ENCODE measurements at places on chromosomes 5 and 9. TPM values are rescaled to one million over a fixed set of nuclear protein-coding genes. Genes with fewer than 3 reads are reported as not detected.

Gene LCN9
- not detected for total RNA-seq

DNA sequence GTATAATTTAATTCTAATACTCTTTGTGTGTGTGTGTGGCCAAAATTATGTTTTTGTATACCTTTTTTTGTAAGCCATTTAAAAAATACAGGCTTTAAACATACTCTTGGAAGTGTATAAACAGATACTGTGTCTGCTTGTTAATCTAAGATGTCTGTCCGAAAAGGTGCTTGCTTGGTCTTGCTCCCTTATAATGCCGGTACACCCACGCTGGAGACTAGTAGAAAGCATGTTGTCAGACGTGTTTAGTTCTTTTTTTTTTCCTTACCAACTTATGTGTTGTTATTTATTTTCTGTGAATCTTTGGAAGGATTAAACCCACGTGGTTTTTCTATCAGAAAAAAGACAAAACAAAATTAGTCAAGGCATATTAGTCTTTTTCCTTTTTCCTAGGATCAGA, 9.5 kb downstream of the GAPVD1 start:
- DNase-seq, result no peak
- no peaks in the 10 kb centered on the region for H3K27me3 ChIP-seq
- no peaks in the 10 kb centered on the region for H3K36me3 ChIP-seq
- no peaks in the 10 kb centered on the region for H3K4me1 ChIP-seq
- H3K27ac ChIP-seq, result no peak overlapping the region
- H3K4me3 ChIP-seq, result no peak overlapping the region

Gene ORM2
- total RNA-seq, result not detected

- no peaks in the 10 kb centered on the region for H3K27me3 ChIP-seq
- H3K27ac ChIP-seq, result no peak overlapping the region
- no peaks in the 10 kb centered on the region for H3K4me1 ChIP-seq
- no peak for DNase-seq
- H3K36me3 ChIP-seq, result no peaks in the 10 kb centered on the region
Measured at GRCh38 chr9:89400403-89401116, 82.3 kb downstream of the SECISBP2 start.

DNA sequence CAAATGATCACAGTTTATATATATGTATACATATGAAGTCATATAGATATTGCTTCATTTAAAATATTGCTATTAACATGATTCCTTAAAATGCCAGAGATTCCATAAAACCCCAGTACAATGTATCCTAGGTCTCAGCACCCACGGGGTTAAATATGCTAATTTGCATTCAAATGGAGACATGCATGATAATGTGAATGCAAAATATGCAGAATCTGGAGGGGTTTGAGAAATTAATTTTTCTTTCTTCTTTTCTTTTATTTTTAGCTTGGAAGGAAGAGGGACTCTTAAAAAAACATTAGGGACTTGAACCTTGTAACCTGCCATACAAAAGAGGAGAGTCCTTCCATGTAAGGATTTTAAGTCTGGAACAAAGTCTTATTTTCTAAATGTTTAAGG, 211.9 kb downstream of the MEF2C start:
- peaks cover 31% of the 10 kb centered on the region for H3K27me3 ChIP-seq
- no peak overlapping the region for H3K27ac ChIP-seq
- H3K4me1 ChIP-seq, result no peaks in the 10 kb centered on the region
- no peak for DNase-seq

- H3K27me3 ChIP-seq, result no peaks in the 10 kb centered on the region
- no peak overlapping the region for H3K4me3 ChIP-seq
- H3K4me1 ChIP-seq, result peaks cover 16% of the 10 kb centered on the region
- H3K27ac ChIP-seq, result peak overlapping the region; percentile 62
- DNase-seq, result peak; percentile 83
Measured at GRCh38 chr5:132437604-132438266, 52.8 kb downstream of the IRF1 start.

- no peak for DNase-seq
- no peak overlapping the region for H3K27ac ChIP-seq
- no peak overlapping the region for H3K4me3 ChIP-seq
- no peaks in the 10 kb centered on the region for H3K27me3 ChIP-seq
Measured at GRCh38 chr9:38082446-38083287, 13.6 kb upstream of the SHB start.

DNA sequence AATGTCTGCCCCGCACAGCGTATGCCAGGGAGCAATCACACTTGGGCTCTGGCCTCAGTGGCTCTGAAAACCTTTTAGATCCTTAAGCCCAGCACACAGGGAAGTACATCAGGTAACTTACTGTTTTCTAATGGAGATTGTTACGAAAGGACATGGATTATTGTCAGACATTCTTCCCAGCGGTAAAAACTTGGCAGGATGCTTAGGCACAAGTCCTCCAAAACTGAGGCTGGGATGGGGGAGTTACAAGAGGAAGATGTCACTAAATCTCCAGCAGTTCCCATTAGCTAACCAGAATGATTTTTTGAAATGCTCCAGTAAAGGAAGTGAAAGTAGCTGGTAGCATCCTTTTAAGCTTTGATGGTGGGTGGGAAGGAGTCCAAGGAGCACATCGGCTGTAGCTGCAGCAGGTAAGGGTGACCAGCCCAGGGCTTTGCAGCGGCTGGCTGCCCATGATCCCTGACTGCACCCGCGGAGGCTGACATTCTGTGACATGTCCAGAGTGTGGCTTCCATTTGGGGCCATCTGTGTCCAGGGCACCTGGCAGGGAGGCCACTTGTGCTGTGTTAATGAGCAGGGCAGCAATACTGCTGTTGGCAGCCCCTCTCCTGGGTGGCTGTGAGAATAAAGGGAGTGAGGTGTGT, 165.8 kb downstream of the GADD45G start:
- H3K27me3 ChIP-seq, result no peaks in the 10 kb centered on the region
- DNase-seq, result no peak
- H3K27ac ChIP-seq, result peak overlapping the region; percentile 45
- no peak overlapping the region for H3K4me3 ChIP-seq

DNA sequence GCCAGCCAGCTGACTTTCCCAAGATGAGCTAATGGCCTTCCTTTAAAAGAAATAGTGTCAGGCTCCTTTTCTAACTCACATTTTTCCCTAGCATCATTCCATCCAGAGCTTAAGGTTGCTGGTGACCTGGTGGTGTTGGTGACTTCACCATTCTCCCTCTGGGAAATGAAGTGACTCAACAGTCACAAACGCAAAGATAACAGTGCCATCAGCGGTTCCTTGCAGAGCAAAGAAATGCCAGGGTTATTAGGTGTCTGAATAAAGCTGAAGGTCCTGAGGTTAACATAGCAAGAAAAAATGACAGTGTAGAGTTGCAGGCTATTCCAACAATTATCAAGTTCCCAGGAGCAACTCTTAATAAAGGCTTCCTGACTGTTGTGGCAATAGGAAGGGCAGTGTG, 111.8 kb upstream of the SLC44A1 start:
- no peak overlapping the region for H3K27ac ChIP-seq
- H3K4me1 ChIP-seq, result no peaks in the 10 kb centered on the region
- H3K4me3 ChIP-seq, result no peak overlapping the region
- DNase-seq, result no peak
- H3K27me3 ChIP-seq, result no peaks in the 10 kb centered on the region

- no peak overlapping the region for H3K4me3 ChIP-seq
- no peaks in the 10 kb centered on the region for H3K36me3 ChIP-seq
- no peaks in the 10 kb centered on the region for H3K4me1 ChIP-seq
- no peak overlapping the region for H3K27ac ChIP-seq
Measured at GRCh38 chr5:180282281-180282680, 9.6 kb downstream of the MAPK9 start.

DNA sequence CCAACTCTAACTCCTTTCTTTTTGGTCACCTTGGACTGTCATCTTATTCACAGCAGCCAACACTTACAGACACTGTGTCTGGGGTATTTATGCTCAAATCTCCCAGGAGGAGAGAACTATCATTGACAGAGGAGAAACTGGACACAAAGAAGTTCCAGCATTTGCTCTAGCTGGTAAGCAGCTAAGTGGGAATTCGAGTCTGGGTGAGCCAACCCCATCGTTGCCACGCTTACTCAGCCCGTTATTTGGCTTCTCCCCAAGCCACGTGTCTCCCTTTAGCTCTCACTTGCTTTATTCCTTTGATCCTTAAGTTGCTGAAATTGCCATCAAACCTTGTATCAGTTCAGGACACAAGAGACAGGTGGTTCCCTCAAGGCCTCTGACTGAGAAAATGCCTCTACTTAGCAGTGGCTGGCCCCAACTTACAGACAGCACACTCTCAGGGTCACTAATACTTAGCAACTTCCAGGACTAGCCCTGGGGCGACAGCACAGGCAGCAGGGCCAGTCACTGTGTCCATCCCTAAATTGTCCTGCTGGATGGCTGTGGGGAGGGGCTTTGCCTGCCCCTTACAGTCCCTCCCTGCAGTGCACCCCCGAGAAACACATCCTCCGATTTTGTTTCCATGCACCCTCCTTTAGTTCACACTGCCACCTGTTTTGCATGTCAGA, 1.4 kb downstream of the SLC36A2 start:
- no peaks in the 10 kb centered on the region for H3K4me1 ChIP-seq
- no peak for DNase-seq
- no peak overlapping the region for H3K4me3 ChIP-seq
- H3K27ac ChIP-seq, result no peak overlapping the region
- H3K36me3 ChIP-seq, result no peaks in the 10 kb centered on the region

- no peak overlapping the region for H3K27ac ChIP-seq
- no peak for DNase-seq
- H3K27me3 ChIP-seq, result no peaks in the 10 kb centered on the region
- H3K4me1 ChIP-seq, result no peaks in the 10 kb centered on the region
Measured at GRCh38 chr5:105413406-105413990, 1850.9 kb upstream of the NUDT12 start.

DNA sequence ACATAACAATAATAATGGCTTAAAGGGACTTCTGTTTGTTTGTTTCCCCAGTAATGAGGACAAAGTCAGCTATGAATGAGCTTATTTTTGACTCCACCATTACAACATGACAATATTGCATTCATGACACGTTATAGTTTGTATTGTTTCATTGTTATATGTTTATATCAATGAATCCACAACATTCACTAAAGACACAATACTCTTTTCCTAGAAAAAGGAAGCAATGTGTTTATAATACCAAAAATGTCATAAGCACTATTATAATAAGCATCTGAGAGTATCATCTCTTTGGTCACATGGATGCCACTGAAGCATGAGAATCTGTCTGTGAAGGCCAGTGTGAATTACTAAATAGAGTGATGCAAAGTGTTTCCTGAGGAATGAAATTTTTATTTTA, 1026.9 kb upstream of the C9orf72 start:
- H3K4me1 ChIP-seq, result no peaks in the 10 kb centered on the region
- no peaks in the 10 kb centered on the region for H3K27me3 ChIP-seq
- no peaks in the 10 kb centered on the region for H3K36me3 ChIP-seq
- H3K27ac ChIP-seq, result no peak overlapping the region

DNA sequence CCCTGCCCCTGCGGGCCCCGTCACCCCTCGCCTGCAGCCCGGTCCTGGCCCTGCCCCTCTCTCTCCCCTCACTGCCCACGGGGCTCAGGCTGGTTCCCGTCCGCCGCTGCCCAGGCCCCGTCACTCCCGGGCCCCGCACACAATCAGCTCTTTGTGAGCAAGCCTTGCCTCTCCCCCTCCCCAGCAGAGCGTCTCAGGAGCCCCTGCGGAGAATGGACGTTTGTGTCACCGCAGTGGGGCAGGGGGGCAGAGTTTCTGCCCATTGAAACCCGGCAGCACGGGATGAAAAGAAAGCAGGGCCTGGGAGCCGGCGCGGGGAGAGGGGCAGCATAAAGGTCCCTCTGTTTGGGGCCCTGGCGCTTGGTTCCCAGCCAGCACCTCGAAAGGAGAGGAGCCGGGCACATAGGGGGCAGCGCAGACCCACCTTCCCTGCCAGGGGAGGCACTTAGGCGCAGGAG, 13.5 kb upstream of the NUP214 start:
- no peaks in the 10 kb centered on the region for H3K36me3 ChIP-seq
- H3K4me3 ChIP-seq, result no peak overlapping the region
- H3K27me3 ChIP-seq, result no peaks in the 10 kb centered on the region
- H3K4me1 ChIP-seq, result no peaks in the 10 kb centered on the region
- DNase-seq, result no peak
- H3K27ac ChIP-seq, result no peak overlapping the region

GRCh38 chr5:131525805-131526204, 109.2 kb downstream of the RAPGEF6 start:
- H3K27ac ChIP-seq, result no peak overlapping the region
- no peaks in the 10 kb centered on the region for H3K4me1 ChIP-seq

Gene ARHGEF39
- total RNA-seq, result 3.6 TPM

Gene GLDC
- 0.79 TPM for total RNA-seq

DNA sequence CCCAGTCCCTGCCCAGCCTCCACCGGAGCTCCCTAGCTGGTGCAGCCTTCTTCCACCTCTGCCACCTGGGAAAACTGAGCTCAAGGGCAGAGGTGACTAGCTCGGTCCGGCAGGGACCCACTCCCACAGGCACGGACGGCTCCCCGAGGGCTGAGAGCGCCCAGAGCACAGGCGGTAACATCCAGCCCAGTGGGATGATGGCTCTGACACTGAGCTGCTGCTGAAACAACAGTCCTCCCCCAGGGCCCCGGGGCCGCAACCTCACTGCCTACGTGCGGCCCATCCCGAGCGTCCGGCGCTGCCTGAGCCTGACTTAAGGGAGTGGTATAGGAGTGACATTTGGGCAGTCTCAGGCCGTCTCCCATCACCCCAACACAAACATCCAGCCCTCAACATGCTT, 3.7 kb downstream of the FAM163B start:
- DNase-seq, result no peak
- no peaks in the 10 kb centered on the region for H3K36me3 ChIP-seq
- H3K27me3 ChIP-seq, result no peaks in the 10 kb centered on the region
- no peak overlapping the region for H3K4me3 ChIP-seq

DNA sequence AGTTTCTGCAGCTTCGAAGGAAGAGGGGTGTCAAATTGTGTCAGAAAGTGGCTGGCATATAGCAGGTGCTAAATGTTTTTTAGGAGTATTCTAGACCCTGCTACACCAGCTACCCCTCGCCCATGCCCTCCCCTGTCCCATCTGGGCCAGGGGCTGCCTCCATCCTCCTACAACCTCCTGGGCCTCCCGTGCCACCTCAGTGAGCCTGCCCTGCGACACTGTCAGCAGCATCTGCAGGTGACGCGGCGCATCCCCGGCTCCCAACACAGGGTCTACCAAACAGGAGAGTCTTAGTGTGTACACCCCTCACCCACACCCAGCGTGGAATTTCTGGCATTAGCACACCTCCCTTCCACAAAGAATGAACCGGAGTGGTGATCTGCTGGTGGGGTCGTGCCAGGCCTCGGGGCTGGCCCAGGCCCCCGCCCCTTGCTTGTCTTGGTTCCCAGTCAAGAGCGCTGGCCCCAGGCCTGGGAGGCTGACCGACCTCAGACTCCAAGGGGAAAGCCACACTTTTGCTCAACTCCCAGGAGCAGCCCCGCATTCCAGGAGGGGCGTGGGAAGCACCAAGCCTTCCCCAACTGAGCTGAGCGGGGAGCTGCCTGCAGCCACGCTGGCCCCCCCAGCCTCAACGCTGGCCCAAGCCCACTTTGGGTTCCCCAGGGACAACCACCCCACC, 55.2 kb downstream of the NEURL1B start:
- H3K27me3 ChIP-seq, result no peaks in the 10 kb centered on the region
- H3K27ac ChIP-seq, result peak overlapping the region; percentile 82
- H3K36me3 ChIP-seq, result no peaks in the 10 kb centered on the region
- peak overlapping the region; percentile 50 for H3K4me3 ChIP-seq

- H3K4me3 ChIP-seq, result no peak overlapping the region
- no peaks in the 10 kb centered on the region for H3K36me3 ChIP-seq
- no peak overlapping the region for H3K27ac ChIP-seq
- no peaks in the 10 kb centered on the region for H3K27me3 ChIP-seq
- H3K4me1 ChIP-seq, result peaks cover 12% of the 10 kb centered on the region
- no peak for DNase-seq
Measured at GRCh38 chr9:137669261-137669672, 50.5 kb downstream of the EHMT1 start.

Gene ZNF883
- total RNA-seq, result 13.3 TPM
